ENCODE measurements at places on chromosomes 3 and 15.

- no peak for DNase-seq
These were observed 153.7 kb downstream of the ANO10 start for GRCh38 chr3:43468133-43468532.

DNA sequence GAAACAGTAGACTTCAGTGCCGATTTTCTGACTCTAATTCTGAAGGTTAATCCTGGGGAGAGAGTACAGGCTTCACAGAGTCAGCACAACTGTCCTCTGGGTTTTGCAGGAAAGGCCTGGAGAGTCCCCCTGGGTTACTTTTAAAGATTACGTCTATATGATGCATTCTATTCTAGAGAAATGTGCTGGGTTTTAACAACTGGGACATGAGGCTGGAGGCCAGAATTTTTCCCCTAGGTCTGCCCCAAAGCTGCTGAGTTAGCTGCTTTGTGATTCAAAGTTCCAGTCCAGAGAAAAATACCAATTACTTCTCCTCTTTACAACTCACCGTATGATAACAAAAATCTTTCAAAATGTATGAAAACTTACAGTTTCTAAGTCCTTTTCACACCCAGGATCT is 240.7 kb upstream of the TPRG1 start:
- no peak for DNase-seq

- no peak for DNase-seq
These were observed 537.6 kb downstream of the PLOD2 start for GRCh38 chr3:145623349-145623748.

DNA sequence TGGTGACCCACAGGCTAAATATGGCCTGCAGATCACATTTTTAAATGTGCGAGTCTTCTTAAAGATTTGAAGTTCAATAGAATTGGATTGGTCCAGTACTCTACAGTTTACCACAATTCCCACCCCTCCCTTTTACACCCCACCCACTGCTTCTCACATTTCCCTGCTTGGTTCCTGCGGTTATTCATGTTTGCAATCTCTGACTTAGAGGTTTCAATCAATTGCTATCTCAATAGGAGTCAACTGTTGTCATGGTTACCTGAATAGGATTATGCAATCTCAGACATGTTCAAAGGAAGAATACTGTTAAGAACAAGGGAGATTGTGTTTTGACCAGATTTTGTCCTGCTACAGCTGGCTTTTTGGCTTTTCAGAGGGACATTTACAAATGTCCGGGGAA is 4.9 kb upstream of the C3orf49 start:
- DNase-seq: no peak

- no peak for DNase-seq
These were observed 39.7 kb downstream of the MEF2A start for GRCh38 chr15:99605490-99605931.

DNA sequence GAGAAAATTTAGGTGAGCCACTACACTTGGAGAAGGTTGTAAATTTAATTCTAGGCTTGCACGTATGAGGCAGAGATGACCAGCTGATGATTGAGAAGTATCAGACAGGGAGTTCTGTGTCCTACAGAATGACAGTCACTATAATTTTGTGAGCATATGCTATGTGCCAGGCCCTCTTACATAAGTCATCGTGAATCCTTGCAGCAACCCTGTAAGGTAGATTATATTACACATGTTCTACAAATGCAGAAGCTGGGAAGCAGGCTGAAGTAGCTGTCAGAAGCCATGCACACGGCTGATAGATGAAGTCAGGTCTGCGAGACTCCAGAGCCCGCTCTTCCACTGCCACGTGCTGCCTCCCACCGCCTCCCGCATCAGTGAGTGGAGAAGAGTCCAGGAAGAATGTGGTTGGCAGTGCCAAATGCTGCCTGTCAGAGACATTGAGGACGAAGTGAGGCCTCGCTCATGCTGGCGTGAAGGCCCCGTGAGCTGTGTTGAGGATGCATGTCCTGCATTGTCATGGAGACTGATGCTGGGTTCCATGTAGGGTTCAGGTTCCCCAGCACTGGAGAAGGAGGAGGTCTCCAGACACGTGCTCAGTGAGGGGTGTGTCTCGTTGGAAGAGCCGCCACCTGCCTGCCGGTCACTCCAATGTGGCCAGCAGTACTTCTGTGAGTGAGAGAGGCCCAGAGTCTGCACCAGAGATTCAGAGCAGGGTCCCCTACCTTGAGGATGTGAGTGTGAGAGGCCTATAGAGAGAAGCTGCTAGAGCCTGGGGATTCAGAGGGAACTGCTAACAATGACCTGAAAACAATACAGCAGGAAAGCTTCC is 123.3 kb upstream of the PLXNA1 start:
- no peak for DNase-seq

DNA sequence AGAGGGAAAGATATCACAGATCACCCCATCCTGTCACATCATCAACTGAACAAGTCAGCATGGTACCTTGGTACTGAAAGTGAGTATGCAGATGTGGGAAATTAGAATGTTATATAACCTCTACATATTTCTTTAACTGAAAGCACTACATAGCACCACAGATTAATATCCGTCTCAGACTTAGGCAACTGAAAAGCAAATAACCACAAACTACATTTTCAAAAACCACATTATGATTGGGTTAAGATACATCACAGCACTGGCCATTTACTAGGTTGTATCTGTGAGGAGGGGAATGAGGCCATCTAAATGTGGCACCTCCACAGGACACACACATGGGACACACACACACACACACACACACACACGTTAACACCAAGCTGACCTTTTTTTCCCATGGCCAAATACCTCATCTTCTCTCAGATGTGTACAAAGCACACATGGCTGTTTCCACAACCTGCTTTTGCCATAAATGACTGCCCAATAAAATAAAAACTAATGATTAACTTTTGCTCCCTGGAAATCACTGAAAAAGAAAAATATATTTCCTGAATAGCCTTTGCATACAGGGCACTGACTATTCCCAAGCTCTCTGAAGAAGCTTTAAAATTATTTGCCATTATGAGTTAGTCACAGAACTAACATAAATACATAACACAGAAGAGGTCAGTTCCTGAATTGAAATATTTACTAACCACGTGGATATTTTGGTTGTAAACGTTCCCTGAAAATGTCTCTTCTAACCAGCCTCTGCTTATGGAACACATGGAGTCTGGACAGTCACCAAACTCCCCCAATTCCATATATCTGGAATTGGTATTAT is 60.1 kb downstream of the SUMF1 start:
- no peak for DNase-seq

- DNase-seq: no peak
These were observed 57.3 kb downstream of the ROBO2 start for GRCh38 chr3:77096966-77097890.

DNA sequence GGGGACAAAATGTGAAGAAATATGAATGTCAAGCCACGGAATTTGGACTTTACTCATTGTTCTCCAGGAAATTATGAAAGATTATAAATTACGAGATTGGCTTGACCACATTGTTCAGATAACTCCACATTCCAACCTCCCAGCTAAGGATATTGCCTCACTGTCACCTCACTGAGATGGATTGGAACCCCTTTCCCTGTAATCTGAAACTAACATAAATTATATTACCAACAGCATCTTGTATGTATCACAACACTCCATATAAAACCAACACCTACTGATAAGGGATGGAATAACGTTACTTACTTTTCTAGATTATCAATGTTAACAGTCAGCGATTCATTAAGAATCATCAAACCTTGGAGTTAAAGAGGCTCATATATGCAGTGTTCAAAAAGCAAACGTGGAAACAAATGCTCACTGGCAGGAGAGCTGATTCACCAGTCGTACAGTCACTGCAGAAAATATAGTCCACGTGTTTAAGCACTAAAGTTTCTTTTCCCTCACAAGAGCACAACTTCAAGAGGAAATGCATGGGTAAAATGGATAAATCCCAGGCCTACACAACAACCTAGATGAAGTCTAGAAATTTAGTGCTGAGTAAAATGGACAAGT is 451.5 kb downstream of the FGF12 start:
- DNase-seq: no peak

DNA sequence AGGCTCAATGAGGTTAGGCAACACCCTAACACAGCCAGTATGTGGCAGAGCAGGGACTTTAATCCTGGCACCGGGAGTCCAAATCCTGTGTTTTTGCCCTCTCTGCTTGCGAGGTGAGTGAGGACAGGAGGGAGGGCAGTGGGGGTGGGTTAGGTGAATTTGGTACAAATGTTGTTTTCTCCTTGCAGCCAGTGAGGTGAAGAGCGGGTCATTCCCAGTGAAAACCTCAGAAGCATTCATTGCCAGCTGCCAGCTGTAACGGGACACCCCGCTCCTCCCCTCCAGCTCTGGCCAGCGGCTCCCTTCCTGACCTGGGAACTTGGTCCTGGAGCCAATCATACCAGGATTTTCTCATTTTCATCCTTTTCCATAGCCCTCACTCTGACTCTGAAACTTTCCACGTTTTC is 45.7 kb upstream of the RAB6B start:
- no peak for DNase-seq

DNA sequence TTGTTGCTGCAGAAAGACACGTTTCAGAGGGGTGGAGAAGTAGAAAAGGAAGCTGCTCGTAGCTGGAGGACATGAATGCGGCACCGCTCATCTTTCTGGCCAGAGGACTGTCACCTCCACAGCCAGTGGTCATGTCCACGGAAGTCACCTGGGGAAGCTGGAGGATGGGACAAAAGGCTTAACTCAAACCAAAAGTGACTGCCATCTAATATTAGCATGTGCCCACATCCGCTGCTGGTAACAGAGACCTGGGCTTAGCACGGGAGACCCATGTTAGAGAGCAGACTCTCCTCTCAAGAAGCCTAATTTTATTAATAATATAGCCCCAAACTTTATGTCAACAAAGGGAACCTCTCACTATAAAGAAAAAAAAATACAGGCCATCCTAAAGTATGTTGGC is 5.9 kb downstream of the MEX3B start:
- DNase-seq: no peak

GRCh38 chr3:124057420-124057819 is 65.5 kb upstream of the ROPN1 start:
- no peak for DNase-seq

DNA sequence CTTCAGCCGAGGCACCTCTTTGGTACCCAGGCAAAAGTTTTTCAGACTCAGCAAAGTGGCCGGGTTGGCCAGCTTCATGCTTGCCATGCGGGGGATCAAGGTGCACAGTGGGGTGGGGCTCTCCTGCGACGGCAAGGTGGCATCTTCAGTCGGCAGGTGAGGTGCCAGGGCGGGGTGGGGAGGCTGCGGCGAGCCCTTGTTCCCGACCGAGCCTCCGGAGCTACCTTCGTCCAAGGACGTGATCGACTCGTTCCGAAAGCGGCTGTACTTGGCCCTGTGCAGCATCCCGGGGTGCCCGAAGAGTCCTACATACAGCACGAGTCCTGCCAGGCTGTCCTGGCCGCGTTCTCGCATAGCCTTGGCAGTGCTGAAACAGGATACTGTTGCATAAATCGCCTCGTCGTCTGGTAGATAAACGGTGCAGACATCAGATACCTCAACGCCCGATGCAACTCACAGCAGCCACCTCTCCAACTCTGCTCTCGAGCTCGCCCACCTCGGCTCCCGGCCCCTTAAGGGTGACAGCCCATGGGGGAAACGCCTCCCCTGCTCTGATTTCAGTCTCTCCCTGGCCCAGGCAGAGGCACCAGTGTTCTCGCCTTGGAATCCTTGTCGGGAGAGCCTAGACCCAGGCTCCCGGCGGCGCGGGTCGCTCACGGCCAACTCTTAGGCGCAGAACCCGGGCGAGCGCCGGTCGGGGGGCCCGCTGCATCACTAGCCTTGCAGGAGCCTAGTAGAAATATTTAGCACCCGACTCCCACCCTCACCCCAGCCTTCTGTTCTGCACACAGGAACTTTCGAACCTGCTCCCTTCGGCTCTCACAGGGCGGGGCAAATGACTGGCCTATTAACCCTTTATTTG is 826 bp downstream of the SHC4 start:
- DNase-seq: no peak
